ENCODE measurements at places on chromosomes 16 and 17. TPM values are rescaled to one million over a fixed set of nuclear protein-coding genes. Genes with fewer than 3 reads are reported as not detected.

The CX3CL1 gene
- not detected for polyA plus RNA-seq

The CACNG5 gene
- not detected for polyA plus RNA-seq

The WNK4 gene
- polyA plus RNA-seq, result not detected

- no peaks in the 10 kb centered on the region for H3K36me3 ChIP-seq
- DNase-seq, result no peak
- no peaks in the 10 kb centered on the region for H3K27me3 ChIP-seq
- H3K4me3 ChIP-seq, result no peak overlapping the region
These were observed 13.3 kb downstream of the SOCS1 start for GRCh38 chr16:11242658-11243057.

- H3K36me3 ChIP-seq, result no peaks in the 10 kb centered on the region
- no peak overlapping the region for H3K27ac ChIP-seq
- H3K4me1 ChIP-seq, result peaks cover 13% of the 10 kb centered on the region
- H3K27me3 ChIP-seq, result peaks cover 4% of the 10 kb centered on the region
- H3K4me3 ChIP-seq, result no peak overlapping the region
- no peak for DNase-seq
These were observed 7.1 kb downstream of the COPZ2 start for GRCh38 chr17:48030531-48030930.

The CARD14 gene
- not detected for polyA plus RNA-seq

The KRTAP4-6 gene
- not detected for polyA plus RNA-seq

GRCh38 chr17:55898195-55898594, 147.3 kb downstream of the PCTP start:
- DNase-seq, result no peak
- no peak overlapping the region for H3K27ac ChIP-seq
- H3K4me3 ChIP-seq, result no peak overlapping the region
- H3K27me3 ChIP-seq, result peaks cover 3% of the 10 kb centered on the region
- H3K4me1 ChIP-seq, result no peaks in the 10 kb centered on the region

- H3K36me3 ChIP-seq, result no peaks in the 10 kb centered on the region
- peaks cover 48% of the 10 kb centered on the region for H3K4me1 ChIP-seq
- H3K27ac ChIP-seq, result no peak overlapping the region
- DNase-seq, result no peak
- H3K27me3 ChIP-seq, result no peaks in the 10 kb centered on the region
These were observed 10.6 kb upstream of the CD300A start for GRCh38 chr17:74455821-74456220.

- H3K36me3 ChIP-seq, result no peaks in the 10 kb centered on the region
- H3K27me3 ChIP-seq, result peaks cover 10% of the 10 kb centered on the region
- no peak overlapping the region for H3K27ac ChIP-seq
These were observed 9.0 kb upstream of the ZFP90 start for GRCh38 chr16:68529931-68530701.

The ADORA2B gene
- 1.3 TPM for polyA plus RNA-seq

- DNase-seq, result no peak
- H3K27ac ChIP-seq, result no peak overlapping the region
- H3K27me3 ChIP-seq, result no peaks in the 10 kb centered on the region
- peaks cover 26% of the 10 kb centered on the region for H3K4me1 ChIP-seq
These were observed 263.9 kb upstream of the TBX2 start for GRCh38 chr17:61135782-61136181.

The KRTAP3-1 gene
- polyA plus RNA-seq, result not detected

The SHISA9 gene
- not detected for polyA plus RNA-seq

The PRAC2 gene
- polyA plus RNA-seq, result not detected

GRCh38 chr17:74276541-74277009, 2.5 kb downstream of the DNAI2 start:
- H3K4me1 ChIP-seq, result peaks cover 34% of the 10 kb centered on the region
- peaks cover 6% of the 10 kb centered on the region for H3K36me3 ChIP-seq
- no peak for DNase-seq
- H3K27me3 ChIP-seq, result peaks cover 11% of the 10 kb centered on the region
- no peak overlapping the region for H3K4me3 ChIP-seq
- no peak overlapping the region for H3K27ac ChIP-seq

DNA sequence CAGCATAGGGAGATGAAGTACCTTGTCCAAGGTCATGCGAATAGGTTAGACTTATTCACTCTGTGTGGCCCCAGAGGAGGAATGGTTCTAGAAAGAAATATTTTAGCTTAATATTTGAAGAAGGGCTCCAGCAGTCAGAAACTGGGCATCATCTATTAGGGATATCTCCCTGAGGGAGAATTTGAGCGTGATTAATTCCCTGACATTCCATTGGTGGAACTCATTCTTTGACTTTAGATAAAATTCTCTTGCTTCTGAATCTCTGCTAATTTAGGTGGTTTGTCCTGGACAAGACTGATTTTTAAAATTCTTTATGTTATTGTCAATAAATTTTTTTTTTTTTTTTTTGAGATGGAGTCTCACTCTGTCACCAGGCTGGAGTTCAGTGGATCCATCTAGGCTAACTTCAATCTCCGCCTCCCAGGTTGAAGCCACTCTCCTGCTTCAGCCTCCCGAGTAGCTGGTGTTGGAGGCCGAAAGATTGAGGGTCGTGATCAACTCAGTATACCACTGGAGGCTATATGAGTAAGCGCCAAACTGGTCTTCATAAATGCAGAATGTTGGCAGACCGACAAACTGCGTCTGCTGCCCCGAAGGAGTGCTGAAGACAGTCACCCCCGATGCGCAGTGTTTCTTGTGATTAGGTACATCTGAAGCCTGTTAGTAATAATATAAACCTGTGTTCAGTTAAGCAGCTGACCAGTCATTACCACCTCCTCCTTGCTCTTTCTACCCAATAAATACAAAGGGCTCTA, 267.9 kb upstream of the HSBP1 start:
- no peaks in the 10 kb centered on the region for H3K36me3 ChIP-seq
- no peaks in the 10 kb centered on the region for H3K27me3 ChIP-seq
- no peak overlapping the region for H3K4me3 ChIP-seq
- H3K4me1 ChIP-seq, result no peaks in the 10 kb centered on the region
- no peak overlapping the region for H3K27ac ChIP-seq

DNA sequence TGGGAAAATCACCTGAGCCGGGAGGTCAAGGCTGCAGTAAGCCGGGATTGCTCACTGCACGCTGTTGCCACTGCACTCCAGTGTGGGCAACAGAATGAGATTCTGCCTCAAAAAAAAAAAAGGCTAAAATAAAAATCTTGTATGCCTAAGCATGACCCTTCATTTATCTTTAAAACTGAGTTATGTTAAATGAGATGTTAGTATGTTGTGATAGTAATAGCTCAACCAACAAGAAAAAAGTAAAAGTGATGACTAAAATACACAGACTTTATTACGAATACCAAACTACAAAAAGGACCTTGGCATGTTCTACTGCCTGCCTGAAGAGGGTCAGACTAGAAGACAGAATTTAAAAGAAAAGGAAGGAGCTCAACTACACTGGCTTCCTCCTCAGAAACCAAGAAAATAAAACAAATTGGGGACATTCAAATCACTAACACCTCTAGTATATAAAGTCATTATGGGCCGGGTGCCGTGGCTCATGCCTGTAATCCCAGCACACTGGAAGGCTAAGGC, 4.4 kb downstream of the SMURF2 start:
- H3K4me1 ChIP-seq, result peaks cover 78% of the 10 kb centered on the region
- peaks cover 8% of the 10 kb centered on the region for H3K27me3 ChIP-seq
- peak overlapping the region; percentile 83 for H3K27ac ChIP-seq

The CHST4 gene
- not detected for polyA plus RNA-seq

The CCDC144A gene
- polyA plus RNA-seq, result 0.12 TPM

The ANKRD40CL gene
- not detected for polyA plus RNA-seq

The SGF29 gene
- 39.7 TPM for polyA plus RNA-seq

- no peak for DNase-seq
- no peak overlapping the region for H3K4me3 ChIP-seq
- no peaks in the 10 kb centered on the region for H3K4me1 ChIP-seq
- no peaks in the 10 kb centered on the region for H3K36me3 ChIP-seq
- no peaks in the 10 kb centered on the region for H3K27me3 ChIP-seq
- H3K27ac ChIP-seq, result no peak overlapping the region
These were observed 12.8 kb downstream of the SLC6A2 start for GRCh38 chr16:55668340-55669281.

The KCTD2 gene
- 4.4 TPM for polyA plus RNA-seq

The ZNF594 gene
- polyA plus RNA-seq, result 2.1 TPM

GRCh38 chr17:29771546-29771945, 148.8 kb upstream of the CORO6 start:
- no peak for DNase-seq
- no peaks in the 10 kb centered on the region for H3K4me1 ChIP-seq
- peaks cover 2% of the 10 kb centered on the region for H3K27me3 ChIP-seq
- no peaks in the 10 kb centered on the region for H3K36me3 ChIP-seq
- H3K27ac ChIP-seq, result peak overlapping the region; percentile 18

The C17orf107 gene
- 0.22 TPM for polyA plus RNA-seq

DNA sequence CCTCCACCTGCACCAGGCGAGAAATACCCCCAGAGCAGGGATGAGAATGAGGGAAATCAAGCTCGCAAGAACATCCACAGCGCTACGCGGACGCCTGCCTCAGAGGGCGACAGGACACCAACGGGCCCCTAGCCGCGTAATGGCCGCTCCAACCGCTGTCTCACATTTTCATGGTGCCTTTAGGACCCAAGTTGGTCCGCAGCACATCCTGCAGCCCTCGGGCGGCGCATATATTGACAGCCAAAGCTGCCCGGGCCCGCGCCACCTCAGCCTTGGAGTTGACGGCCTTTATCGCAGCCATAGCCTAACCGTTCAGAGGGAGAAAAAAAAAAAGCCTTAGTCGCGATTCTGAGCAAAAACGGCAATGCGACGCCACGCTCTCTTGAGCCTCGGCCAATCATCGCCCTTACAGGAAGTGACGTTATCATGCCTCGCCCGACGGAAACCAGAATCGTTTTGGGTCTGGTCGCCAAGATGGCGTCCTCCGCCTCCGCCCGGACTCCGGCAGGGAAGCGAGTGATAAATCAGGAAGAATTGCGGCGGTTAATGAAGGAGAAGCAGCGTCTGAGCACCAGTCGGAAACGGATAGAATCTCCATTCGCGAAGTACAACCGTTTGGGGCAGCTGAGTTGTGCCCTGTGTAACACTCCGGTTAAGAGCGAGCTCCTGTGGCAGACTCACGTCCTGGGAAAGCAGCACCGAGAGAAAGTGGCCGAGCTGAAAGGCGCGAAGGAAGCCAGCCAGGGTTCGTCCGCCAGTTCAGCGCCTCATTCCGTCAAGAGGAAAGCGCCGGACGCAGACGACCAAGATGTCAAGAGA, at the start of the genes CCT6B and ZNF830:
Gene CCT6B, minus strand, starts transcription at position 368 of the 819 bp plus-strand sequence. Its CDS starts 67 bp downstream, at position 301.
Gene ZNF830, plus strand, starts transcription at position 448 of the 819 bp plus-strand sequence. Its CDS starts 27 bp downstream, at position 475.
- H3K4me3 ChIP-seq, result peak within 1 kb of the TSS; percentile 100
- peak within 1 kb of the TSS; percentile 100 for H3K27ac ChIP-seq
- H3K27me3 ChIP-seq, result peaks cover 7% of the 10 kb centered on the region
- H3K36me3 ChIP-seq, result peaks cover 11% of the 10 kb centered on the region
- H3K4me1 ChIP-seq, result peaks cover 32% of the 10 kb centered on the region

- H3K36me3 ChIP-seq, result no peaks in the 10 kb centered on the region
- H3K4me1 ChIP-seq, result peaks cover 16% of the 10 kb centered on the region
- H3K4me3 ChIP-seq, result no peak overlapping the region
- no peaks in the 10 kb centered on the region for H3K27me3 ChIP-seq
- no peak overlapping the region for H3K27ac ChIP-seq
These were observed 37.2 kb downstream of the SMPD3 start for GRCh38 chr16:68411086-68411485.

Data from immature natural killer cell (primary cell).